Stimulated activated CD8-positive, alpha-beta memory T cell treated with anti-CD3 and anti-CD28 coated beads, Interleukin-7, amount 100 ng/mL, for 48 hours (primary cell): ENCODE measurements at places on chromosomes 1 and 21.

DNA sequence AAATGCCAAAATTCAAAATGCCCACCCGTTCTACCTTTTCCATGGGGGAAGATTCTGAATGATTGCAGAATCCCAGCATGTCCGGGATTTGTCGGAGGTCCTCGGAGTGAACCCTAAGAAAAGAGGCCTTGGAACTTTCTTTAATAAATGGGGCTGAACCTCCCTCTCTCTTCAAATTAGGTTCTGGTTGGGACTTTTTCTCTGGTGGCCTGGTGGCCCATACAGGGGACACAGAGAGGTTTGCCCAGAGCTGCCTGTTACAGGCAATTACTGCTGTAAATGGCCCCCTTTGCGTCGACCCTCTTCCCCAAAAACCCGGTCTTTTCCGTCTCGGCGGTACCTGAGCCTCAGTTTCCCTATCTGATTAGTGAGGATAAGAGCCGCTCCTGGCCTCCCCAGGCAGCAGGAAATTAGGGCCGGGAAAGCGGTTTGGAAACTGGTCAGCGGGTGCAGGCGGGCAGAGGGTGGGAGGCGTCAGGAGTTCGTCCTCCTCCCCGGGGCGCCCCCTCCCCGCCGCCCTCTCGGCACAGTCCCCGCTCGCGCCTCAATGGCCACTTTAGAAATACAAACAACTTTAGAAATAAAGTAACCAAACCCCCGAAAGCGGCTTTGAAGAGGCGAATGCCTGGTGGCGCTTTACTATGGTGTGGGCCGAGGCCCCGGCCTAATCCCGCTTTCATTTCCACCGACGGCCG lies 15.6 kb downstream of the PAX7 start:
- no peak for DNase-seq

- no peak for DNase-seq
These were observed 18.8 kb upstream of the ZNF281 start for GRCh38 chr1:200428482-200429205.

DNA sequence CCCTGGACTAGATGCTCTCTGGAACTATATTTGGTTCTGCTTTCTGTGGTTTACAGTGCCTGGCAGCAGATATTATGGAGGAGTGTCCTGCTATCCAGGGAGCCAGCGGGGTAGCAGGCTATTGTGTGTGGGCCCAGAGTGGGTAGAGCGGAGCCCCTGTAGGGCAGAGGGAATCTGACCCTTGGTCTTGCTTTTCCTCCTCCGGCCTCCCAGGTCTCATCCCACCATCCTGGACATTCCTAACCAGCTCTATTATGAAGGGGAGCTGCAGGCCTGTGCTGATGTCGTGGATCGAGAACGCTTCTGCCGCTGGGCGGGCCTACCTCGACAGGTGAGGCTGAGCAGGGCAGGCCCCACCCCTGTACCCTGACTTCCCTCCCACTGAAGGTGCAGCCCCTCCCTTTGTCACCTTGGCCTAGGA lies 9.1 kb downstream of the RHOC start:
- no peak for DNase-seq

GRCh38 chr1:209305221-209305954 lies 278.1 kb upstream of the CAMK1G start:
- no peak for DNase-seq

DNA sequence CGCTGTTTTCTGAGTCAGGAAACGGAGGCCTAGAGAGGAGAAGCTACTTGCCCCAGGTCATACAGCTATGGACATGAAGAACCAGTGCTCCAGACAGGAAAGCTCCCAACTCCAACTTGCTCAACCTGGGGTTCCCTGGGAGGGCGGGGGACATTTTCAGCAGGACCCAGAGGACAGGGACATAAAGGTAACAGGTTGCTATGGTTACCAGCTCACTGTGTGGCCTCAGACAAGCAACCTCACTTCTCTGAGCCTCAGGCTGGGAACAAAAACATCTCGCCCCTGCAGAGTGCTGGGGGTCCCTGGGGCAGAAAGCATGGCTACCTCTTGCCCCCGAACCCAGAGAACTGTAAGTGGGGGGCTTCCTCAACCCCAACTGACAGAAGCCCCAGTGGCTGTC lies 16.1 kb downstream of the FBXO2 start:
- DNase-seq = no peak

DNA sequence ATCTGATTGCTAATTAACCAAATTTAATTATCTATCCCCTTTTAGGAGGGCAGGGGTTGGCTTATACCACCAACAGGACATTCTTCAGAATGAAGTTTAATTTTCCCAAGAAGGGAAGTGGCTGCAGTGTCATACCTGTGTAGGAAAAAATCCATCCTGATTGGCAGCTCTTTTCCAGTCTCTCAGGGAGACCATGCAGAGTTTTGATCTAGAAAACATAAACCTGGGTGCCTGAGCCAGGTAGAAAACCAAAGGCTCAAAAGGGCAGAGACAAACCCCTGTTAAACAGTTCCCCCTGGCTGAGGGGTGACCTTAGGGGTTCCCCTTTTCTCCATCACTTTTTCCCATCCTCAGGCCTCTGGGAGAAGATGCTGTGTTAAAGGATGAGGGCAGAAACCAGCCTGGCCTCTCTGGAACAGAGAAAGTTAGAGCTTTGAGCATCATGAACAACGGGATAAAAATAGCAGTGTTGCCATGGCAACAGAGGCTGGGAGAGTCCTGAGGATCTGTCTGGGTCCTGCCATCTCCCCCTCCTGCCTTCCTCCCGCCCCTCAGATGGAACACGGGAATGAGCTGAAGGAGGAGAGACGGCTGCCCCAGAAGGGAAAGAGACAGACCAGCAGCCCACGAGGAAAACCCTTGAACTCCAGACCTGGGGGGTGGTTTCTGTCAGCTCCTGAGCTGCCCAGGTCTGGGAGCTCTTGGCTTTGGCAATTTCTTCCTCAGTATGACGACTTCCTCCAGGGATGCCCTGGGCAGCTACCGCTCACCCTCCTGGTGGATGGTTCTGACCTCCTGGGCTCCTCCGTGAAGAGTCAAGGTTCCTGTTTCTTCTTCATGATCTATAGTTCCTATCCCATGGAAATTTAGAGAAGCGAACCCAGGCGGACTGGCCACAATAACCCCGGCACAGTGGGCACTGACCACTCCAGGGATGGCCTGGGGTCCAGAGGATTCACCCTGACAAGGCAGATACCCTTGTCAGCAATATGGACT lies 14.0 kb upstream of the LEMD1 start:
- no peak for DNase-seq

DNA sequence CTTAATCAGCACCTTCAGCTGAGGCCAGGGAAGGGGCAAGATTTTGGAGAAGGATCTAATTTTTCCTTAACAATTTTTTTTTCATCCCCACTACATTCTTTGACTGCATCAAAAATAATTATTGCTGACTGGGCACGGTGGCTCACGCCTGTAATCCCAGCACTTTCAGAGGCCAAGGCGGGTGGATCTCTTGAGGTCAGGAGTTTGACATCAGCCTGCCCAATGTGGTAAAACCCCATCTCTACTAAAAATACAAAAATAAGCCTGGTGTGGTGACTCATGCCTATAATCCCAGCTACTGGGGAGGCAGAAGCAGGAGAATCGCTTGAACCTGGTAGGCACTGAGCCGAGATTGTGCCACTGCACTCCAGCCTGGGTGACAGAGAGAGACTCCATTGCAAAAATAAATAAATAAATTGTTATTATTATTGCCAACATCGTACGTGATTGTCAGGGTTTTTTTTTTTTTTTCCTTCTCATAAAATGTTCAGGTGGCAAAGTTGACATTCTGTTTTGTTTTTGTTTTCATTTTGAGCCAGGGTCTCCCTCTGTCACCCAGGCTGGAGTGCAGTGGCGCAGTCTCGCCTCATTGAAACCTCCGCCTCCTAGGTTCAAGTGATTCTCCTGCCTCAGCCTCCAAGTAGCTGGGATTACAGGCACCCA lies 37.3 kb upstream of the MORC3 start:
- no peak for DNase-seq

DNA sequence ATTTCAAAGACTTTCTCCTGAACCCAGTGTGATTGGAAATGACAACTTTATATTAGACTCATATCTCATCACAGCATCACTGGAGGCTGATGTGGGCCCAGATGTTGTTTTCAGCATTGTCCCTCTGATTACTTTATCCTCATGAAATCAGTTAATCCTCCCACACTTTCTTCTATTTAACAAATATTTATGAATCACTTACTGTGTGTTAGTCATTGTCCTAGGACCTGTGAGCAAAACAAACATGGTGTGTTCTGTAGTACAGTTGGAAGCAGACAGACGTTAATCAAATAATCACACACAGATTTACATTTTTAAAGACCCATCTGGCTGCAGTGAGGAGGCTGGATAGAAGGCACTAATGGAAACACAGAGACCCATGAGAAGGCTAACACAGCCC lies 383.7 kb downstream of the PRDM2 start:
- no peak for DNase-seq

- no peak for DNase-seq
These were observed at the start of gene PRKACB for GRCh38 chr1:84143796-84144565. Gene PRKACB (plus strand): TSS chr1:84144271. CDS start chr1:84144362, 91 bp downstream.

DNA sequence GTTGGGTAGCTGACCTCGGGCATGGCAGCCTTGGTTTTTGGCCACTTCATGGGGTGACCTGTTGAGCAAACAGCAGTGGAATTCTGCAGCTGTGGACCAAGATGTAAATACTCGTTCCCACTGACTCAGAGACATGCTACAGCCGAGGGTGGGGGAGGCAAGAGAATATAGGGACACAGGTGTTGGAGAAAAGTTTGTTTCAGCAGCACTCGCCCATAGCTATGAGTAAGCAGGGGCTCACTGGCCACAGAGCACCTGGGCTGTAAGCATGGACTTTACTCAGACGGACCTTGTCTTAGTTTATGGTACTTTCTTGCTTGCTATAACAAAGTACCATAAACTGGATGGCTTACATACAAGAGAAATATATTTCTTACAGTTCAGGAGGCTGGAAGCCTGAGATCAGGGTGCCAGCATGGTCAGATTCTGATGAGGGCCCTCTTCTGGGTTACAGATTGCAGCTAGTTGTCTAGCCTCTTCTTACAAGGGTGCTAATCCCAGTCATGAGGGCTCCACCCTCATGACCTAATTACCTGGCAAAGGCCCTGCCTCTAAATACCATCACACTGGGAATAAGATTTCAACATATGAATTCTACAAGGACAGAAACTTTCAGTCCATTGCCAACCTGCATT lies 437.2 kb upstream of the DAB1 start:
- DNase-seq = no peak

GRCh38 chr1:185610954-185611353 lies 123.2 kb upstream of the HMCN1 start:
- no peak for DNase-seq

- DNase-seq = no peak
These were observed 123.3 kb downstream of the PRDM2 start for GRCh38 chr1:13823126-13823880.

DNA sequence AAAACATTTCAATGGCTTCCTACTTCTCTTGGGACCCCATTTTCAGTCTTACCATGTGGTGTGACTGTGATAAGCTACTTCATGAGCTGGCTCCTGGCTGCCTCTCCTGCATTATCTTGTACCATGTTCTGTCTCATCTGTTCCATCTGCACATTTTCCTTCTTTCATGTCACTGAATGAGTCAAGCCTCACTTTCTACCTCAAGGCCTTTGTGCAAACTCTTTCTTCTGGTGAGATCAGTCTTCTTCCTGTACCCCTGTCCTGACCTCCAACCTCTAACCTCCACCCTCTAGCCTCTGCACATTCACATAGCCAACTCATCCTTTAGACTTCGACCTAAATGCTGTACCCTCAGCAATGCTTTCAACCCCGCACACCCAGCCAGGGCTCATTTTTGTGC lies 9.6 kb upstream of the FAM78B start:
- no peak for DNase-seq

DNA sequence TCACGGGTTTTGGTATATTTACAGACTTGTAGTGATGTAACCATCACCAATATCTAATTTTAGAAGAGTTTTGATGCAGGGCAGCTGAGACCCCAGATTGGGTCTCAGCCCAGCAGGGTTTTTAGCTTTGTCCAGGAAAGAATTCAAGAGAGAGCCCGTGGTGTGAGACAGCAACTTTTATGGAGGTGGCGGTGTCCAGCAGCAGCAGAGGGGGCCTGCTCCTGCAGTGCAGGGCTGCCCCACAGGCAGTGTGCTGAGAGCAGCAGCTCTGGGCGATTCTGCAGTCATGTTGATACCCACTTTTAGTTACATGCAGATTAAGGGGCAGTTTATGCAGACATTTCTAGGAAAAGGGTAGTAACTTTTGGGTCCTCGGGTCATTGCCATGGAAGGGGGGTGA lies 1.8 kb upstream of the EPHX1 start:
- DNase-seq = no peak

- DNase-seq = no peak
These were observed 197.2 kb downstream of the NFIA start for GRCh38 chr1:61279570-61279969.

GRCh38 chr1:110062612-110063011 lies 7.9 kb downstream of the ALX3 start:
- DNase-seq = no peak
